ENCODE measurements at places on chromosomes 5 and 9.

DNA sequence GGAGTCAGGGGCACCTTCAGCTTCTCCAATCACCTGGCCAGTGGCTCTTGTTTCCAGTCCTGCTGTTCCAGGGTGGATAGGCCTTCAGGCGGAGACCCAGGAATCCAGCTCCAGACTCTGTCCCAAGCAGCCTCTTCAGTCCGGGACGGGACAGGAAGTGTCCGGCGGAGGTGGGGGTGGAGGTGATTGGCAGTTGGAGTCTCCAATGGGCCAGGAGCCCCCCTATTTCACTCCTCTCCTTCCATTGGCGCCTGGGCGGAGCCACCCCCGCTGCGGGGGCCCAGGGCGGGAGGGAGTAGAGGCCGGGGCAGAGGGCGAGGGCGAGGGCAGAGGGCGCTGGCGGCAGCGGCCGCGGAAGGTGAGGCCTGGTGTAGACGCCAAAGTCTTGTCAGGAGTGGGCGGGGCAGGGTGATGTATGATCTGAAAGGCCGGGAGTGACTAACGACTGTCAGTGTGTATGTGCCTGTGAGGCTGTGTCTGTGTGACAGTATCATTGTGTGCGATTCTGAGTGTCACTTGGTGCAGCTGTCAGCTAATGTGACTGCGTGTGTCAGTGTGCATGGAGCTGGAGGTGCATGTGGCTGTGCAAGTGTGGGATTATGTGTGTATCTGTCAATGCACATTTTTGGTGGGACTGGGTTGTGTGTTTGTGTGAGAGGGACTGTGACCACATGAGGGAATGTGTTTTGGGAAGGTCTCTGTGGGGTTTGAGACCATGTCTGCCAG, at the start of gene IL11RA:
Gene IL11RA, plus strand, starts transcription at position 310 of the 726 bp plus-strand sequence. CDS start 3,033 bp downstream, outside the sequence.
- no peak for DNase-seq

GRCh38 chr5:136701191-136701590, 335.8 kb upstream of the TRPC7 start:
- no peak for DNase-seq

GRCh38 chr9:125989524-125990180, 242.5 kb downstream of the PBX3 start:
- no peak for DNase-seq

DNA sequence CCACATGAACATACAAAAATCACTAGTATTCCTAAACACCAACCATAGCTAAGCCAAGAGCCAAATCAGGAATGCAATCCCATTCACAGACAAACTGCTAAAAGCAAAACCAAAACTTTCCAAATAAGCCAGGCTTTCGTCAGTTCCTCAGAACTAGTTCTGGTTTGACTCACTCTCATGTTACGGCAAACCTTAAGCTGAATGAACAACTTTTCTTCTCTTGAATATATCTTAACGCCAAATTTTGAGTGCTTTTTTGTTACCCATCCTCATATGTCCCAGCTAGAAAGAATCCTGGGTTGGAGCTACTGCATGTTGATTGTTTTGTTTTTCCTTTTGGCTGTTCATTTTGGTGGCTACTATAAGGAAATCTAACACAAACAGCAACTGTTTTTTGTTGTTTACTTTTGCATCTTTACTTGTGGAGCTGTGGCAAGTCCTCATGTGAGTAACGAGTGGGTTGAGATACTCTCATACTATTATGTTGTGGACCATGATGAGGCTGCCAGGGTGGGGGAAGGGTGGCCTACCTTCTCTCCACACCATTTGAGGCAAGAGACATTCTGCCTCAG, at the start of gene PDCD1LG2:
Gene PDCD1LG2, plus strand, starts transcription at position 172 of the 572 bp plus-strand sequence. CDS start 12,016 bp downstream, outside the sequence.
- DNase-seq, result peak; percentile 7

GRCh38 chr5:74954919-74955318, 88.7 kb upstream of the FAM169A start:
- DNase-seq, result no peak

GRCh38 chr9:116007824-116008223, 145.8 kb upstream of the PAPPA start:
- no peak for DNase-seq

GRCh38 chr5:103254921-103255320, 3.6 kb upstream of the MACIR start:
- no peak for DNase-seq

DNA sequence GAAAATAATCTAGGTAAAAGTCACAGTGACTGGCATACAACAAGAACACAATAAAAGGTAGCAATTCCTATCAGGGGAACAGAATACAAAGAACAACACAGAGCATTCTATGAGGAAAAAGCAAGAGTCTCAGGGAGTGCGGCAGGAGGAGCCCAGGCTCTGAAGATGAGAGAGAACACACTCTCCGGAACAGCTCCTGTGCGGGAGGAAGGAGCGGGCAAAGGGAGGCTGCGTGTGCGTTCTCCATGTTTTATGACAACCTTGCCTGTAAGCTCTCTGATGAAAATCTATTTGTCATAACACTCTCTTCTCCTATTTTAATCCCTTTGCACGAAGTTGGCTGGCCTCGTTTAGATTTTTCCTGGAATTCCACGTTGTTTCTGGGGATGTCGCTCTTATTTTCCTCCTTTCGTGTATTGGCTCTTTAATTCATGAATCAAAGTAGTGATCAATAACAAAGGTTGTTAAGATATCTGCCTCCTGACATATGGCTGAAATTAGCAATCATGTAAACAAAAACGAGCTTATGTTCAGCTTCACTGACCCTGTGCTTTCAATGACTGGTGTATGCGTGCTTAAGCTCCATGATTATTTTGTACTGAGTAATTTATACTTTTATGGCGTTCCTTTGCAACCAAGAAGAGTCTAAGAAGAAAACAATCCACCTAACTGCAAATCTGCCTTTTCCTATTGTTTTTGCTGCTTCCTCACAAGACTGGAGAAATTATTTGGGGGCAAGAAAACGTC, 109.5 kb downstream of the MYO10 start:
- no peak for DNase-seq

DNA sequence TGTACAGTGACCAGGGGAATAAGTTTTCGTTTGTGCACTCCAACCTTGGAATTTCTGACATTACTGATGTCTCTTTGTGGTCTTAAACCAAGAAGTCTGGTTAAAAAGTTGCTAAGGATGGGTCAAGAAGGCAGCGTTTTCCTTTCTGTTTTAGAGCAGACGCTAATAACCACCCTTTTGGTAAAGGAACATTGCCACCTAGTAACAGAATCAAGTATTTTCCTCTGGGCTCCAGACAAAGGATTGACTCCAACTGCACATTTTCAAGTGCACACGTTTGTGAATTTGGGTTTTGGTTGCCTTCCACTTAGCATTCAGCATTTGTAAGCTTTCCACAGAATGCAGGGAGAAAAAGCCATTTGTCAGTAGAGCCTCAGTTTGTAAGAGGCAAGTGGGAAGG, 22.2 kb upstream of the CEP78 start:
- DNase-seq, result no peak

GRCh38 chr9:22548625-22549024, 102.0 kb downstream of the DMRTA1 start:
- no peak for DNase-seq

- DNase-seq, result no peak
These were observed 52.5 kb downstream of the FGF10 start for GRCh38 chr5:44336708-44337107.

- no peak for DNase-seq
These were observed 49.0 kb downstream of the DAPK1 start for GRCh38 chr9:87546704-87547103.

GRCh38 chr5:165031371-165031770, 1526.0 kb downstream of the MAT2B start:
- no peak for DNase-seq

- DNase-seq, result no peak
These were observed 160.9 kb downstream of the CETN3 start for GRCh38 chr5:90248640-90249039.

DNA sequence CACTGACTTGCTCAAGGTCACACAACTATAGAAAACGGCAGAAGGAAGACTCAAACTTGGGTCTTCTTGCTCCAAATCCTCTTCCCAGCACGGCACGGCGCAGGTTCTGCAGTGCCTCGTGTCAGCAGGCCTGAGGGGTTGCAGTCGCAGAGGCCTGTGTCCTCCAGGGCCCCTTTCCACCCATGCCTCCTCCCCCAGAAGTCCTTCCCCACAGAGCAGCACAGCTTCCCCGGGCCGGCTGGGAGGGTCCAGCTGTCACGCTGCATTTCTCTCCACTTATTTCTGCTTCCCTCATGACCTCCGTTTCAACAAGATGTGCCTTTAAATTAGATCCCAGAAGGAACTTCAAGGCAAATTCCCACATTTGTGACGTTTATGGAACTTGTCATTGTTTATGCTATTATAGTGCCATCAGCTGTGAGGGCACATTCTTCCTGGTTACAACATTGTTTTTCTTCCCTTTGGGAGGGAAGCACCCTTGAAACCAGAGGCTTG, 148.4 kb downstream of the C5orf15 start:
- DNase-seq, result no peak

GRCh38 chr5:150085191-150085912, 1.0 kb downstream of the CSF1R start:
- no peak for DNase-seq

GRCh38 chr5:150307617-150308426, 5.1 kb upstream of the ARSI start:
- DNase-seq, result no peak

GRCh38 chr5:81007637-81008027, 47.5 kb downstream of the RASGRF2 start:
- no peak for DNase-seq

DNA sequence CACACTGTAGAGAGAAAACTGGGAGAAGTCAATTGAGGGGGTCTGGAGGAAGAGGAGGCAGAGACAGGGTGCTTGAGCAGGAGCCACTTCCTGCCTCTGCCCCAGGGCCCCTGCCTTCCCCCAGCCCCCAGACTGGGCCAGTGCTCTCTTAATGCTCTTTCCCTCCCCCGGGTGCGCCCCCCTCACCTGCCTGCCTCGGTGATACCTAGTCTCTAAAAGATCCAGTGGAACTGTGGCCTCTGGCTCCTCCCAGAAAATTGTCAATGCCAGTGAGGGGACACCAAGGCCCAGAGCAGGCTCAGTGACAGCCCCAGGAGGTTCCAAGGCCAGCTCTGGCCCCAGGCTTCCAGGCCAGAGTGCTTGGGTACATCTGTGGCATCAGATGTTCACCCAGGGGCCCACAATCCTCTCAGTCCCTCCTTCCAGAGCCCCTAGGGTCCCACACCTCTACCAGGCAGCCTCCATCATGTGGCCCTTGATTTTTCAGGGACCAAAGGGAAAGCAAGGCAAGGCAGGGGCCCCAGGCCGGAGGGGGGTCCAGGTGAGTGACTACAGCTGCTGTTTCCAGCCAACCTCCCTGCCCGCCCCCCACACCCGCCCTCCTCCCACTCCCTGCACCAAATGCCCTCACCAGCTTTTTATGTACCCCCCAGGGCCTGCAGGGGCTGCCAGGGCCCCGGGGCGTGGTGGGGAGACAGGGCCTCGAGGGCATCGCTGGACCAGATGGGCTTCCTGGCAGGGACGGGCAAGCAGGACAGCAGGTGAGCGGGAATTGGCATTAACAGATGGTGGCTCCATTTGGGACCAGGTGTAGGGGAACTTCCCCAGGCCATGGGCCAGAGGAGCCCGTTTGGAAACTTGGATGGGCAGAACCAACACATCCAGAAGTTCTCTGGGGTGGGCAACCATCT, 33.1 kb upstream of the ORM1 start:
- DNase-seq, result no peak

- DNase-seq, result no peak
These were observed 88.7 kb upstream of the LRRTM2 start for GRCh38 chr5:138963763-138964371.

GRCh38 chr9:133524679-133525228, at the start of gene MYMK:
Gene MYMK (minus strand): TSS chr9:133524959. CDS start chr9:133524844, 115 bp downstream.
- DNase-seq, result no peak

- no peak for DNase-seq
These were observed 25.3 kb downstream of the GGTA1 start for GRCh38 chr9:121474231-121474947.

GRCh38 chr5:10826971-10827370, 65.9 kb upstream of the DAP start:
- DNase-seq, result no peak

- DNase-seq, result no peak
These were observed 76.3 kb downstream of the GABRA1 start for GRCh38 chr5:161924270-161924669.

DNA sequence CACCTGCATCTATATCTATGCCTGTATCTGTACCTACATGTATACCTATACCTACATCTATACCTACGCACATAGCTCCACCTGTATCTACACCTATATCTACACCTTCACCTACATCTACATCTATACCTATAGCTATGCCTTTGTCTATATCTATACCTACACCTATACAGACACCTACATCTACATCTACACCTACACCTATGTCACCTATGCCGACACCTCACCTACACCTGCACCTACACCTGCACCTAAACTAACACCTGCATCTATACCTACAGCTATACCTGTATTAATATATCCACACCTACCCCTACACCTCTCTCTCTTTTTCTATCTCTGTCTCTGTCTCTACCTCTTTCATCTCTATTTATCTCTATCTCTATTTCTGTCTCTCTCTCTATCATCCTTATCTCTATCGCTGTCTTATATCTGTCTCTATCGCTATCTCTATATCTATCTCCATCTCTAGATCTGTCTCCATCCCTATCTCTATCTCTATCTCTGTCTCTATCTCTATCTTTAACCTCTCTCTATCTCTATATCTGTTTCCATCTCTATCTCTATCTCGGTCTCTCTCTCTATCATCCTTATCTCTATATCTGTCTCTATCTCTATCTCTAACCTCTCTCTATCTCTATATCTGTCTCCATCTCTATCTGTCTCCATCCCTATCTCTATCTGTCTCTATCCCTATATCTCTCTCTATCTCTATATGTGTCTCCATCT, 37.9 kb downstream of the IRX4 start:
- DNase-seq, result no peak

DNA sequence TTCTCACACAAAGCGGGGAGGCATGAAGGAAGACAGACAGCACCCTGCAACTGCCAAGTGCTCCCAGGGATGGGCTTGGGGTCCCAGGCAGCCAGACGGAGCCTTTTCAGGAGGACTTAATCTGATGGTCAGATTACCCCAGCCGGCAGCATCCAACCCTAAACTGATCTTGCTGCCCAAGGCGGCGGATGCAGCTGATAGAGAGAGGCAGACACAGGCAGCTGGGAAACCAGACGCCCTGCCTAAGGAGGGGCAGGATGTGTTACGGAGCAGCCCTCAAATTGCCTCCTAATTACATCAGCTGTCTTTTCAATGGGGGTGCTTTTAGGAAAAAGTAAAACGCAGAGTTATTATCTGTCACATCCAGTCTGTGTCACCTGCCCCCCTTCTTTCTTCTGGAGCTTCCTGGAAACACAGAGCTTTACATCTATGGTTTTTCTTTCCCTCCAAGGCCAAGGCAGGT, 190.9 kb upstream of the PANK3 start:
- no peak for DNase-seq

DNA sequence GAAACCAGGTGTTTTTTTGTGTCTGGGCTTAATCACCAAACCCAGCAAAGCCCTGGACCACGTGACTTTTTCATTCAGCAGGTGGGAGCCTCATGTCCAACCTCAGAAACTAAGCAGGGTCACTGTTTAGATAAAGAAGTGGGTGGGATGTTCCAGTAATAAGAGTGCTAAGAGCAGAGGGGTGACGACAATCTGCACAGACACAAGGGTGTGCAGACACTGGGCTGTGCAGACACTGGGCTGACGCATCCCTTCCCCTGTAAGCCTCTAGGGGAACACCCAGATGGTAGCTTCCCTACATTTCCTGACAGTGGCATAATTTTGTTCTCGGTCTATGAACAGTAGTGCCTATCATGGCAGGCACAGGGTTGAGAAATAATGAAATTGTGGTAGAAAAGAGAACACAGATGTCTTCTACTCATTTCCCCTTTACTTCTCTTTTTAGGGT, 85.1 kb downstream of the SAXO1 start:
- DNase-seq, result peak; percentile 72

- DNase-seq, result no peak
These were observed 93.4 kb downstream of the ANKH start for GRCh38 chr5:14777932-14778791.
